GM12878 (cell line): ENCODE measurements at places on chromosomes 3 and 15.

GRCh38 chr3:172702256-172702655, 8.6 kb downstream of the NCEH1 start:
- no peak for DNase-seq

DNA sequence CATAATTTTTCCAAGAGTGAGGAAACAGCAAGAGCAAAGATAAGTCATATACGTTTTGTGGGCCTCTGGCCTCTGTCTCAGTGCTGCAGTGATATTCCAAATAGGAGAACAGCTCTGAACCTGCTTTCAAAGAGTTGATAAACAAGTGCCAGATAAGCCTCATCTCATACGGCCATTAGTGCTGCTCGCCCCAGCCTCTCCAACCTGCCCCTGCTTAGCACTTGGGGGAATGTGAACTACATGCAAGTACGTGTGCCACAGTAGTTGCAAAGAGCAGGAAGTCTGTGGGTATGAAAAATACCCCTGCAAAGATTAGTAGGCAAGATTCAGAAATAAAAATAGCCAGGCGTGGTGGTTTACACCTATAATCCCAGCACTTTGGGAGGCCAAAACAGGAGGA, 14.0 kb downstream of the DAPK2 start:
- DNase-seq = no peak

GRCh38 chr3:14923476-14923875, 23.9 kb upstream of the NR2C2 start:
- no peak for DNase-seq

DNA sequence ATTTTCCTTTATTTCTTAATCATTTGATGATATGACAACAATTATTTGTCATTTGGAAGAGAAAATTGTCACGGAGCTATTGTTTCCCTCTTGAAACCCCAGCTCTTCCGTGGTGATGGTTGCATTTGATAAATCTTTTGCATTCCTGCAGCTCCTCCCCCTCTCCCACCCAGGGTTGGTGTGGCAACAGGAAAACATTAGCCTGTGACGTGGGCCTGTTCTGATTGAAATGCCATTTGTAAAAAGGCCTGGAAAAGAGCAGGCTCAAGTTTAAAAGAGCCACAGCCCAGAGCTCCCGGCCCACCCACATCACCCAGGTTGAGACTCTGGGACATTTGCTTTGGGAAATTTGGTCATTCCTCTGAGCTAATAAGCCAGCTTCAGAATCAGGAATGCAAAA, 282.5 kb downstream of the RPLP1 start:
- DNase-seq = no peak

DNA sequence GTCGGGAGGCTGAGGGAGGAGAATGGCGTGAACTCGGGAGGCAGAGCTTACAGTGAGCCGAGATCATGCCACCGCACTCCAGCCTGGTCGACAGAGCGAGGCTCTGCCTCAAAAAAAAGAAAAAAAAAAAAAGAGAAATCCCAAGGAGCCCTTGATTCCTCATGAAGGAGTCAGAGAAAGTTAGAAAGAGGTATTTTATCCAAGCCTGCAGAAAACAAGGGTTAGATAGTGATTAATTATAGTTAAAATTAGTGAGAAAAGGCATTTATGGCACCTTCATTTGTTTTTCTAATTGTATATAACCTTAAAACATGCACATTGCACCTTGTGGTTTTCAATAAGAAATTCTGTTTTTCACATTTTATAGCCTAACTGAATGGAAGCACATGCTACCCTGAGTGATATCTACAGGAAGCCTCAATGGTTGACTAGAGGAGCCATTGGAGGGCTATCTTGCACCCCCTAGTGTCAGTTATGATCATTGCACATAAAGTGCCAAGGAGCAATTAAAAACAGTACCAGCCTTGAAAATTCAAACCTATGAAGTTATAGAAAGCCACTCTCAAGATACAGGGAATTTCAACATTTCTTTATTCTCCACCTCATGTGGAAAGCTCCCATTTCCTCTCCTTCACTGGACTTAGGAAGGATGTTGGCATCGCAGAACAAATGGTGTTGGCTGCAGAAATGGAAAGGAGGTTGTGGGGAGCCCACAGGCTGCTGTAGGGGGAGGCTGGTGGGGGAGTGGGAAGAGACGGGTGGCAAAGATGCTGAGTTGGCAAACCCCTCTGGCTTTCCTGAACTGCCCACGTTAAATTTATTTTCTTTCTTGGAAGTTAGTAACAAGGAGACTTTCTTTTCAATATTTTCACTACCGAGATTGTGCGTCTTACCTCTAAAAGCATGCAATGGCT, 48.5 kb downstream of the ITGA11 start:
- no peak for DNase-seq

DNA sequence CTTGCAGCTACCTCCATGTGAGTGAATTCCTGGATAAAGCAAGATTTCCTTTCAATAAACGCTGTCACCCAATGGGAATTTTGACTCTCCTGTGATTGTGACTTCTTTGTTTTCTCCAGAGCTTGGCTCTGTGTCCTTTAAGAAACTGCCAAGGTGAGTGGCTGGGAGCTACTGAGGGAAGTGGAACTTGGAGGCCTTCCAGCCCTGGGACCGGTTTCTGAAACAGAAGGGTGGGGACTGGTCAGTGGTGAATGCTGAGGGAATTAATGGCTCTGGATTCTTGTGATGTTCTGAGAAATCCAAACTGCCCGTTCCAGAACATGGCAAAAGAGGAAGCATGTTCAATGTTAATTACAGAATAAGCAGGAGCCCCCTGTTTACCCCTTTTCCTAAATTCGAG, 41.1 kb upstream of the MYZAP start:
- no peak for DNase-seq

DNA sequence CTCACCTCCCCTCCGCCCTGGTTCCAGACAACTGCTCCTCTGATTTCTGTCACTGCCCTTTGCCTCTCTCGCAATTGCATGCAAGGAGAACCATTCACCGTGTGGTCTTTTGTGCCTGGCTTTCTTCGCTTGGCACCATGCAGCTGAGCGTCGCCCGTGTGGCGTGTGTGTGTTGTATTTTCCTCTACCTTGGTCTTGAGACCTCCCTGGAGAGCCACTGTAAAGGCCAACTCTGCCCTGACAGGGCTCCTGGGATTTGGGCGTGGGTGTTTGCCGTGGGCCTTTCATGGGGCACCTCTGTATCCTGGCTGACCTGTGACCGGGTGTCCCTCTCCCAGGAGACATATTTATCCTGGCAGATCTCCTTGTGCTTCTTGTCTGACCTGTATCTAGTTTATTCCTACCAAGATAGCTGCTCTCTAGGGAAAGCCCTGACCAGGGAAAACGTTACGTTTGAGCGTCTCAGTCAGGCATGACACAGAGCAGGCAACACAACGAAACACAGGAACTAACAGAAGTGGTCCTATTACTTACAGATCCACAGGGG, 2.0 kb upstream of the PIGZ start:
- no peak for DNase-seq

GRCh38 chr3:119530456-119530855, 29.0 kb downstream of the CD80 start:
- no peak for DNase-seq

DNA sequence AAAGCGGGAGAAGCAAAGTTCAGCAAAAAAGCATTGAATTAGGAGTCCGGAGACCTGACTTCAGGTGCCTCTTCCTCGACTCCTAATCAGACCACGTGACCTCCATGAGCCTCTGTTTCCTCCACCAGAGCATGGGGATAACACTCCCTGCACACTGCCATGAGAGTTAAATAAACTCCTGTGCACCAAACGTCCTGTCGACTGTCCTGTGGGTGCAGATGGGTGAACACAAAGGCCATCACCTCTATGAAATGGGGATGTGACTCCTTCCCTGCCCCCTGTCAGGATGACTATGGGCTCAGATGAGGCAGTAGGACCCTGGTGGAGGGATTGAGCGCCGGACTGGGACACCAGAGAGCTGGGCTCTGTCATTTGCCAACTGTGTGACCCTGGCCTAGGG, 13.5 kb upstream of the TSPAN3 start:
- DNase-seq = no peak

DNA sequence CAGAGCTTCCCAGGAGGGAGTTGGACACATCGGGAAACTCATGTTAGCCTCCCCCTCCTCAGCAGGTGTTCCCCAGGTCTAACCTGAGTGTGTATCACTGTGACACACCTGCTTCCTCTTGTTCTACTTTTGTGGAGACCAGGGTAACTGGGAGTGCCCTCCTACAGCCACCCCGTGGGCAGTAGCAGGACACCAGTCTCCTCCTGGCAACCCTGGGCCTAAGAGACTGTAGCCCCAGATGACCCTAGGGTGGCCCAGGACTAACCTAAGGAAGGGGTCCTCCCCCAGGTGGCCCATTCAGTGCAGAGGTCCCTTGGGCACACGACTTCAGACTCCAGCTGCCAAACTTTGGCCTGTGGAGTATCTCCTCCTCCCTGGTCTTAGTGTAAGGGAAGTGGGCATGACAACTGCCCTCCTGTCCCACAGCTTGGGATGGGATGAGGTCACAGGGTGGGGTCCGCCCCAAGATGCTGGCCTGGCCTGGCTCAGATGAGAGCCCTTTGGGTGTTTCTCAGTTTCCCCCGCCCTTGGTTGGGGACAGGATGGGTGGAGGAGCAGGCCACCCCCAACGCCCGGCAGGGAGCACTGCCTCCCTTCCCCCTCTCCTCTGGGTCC, 4.8 kb downstream of the CSK start:
- no peak for DNase-seq

- no peak for DNase-seq
Measured at GRCh38 chr15:67738056-67738455, 87.3 kb upstream of the SKOR1 start.

DNA sequence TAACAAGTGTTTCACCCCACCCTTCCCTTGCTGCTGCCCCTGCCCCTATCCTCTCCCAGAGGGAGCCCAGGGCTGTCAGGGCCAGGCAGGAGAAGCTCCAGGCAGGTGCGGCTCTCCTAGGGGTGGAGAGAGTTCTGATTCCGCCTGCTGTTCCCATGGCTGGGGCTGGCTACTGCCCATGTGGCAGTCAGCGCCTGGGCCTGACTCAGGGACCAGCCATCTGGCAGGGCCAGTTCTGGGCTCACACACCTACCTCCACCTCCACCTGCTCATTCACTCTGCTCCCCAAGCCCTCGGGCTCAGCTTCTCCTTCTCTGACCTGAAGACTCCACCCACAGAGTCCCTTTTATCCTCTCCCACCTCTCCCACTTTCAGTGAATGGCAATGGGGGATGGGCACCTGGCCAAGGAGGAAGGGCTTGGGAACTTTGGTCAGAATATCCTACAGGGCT, 23.4 kb downstream of the AMOTL2 start:
- no peak for DNase-seq

- DNase-seq = no peak
Measured at GRCh38 chr3:129305592-129306091, 27.0 kb downstream of the HMCES start.

DNA sequence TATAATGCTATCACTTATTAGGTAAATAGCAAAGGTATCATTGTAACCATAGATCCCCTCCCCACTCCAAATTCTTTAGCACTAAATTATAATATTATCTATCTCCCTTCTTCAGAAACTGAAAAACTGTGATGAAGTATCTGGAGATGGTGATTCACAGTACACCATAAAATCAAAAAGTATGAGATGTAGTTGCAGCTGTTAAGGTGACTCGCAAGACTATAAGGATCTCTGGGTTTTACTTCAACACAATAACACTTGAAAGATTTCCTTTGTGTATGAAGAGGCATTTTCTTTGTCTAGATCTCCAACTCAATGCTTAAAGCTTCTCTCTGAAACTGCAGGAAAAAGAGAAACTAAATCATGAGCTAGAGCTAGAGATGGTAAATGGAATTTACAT, 46.9 kb downstream of the IFT57 start:
- no peak for DNase-seq

DNA sequence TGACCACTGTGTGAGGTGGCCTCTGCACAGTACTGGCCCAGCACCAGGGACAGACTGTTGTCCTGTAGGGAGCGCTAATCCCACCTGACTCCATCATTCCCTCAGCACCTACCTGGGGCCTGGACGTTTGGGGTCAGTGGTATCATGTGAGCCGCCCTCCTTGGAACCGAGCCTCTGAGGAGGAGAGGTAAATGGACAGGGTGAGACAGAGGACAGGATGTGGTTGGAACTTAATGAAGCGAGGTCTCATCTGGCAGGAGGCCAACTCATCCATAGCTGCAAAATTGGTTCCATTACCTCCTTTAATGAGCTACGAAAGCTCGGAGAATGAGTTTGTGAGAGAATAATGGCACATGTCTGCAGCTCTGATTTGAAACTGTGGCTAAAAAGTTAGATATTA, 13.9 kb downstream of the MAPKAPK3 start:
- no peak for DNase-seq

- no peak for DNase-seq
Measured at GRCh38 chr3:130916507-130917167, 22.8 kb downstream of the ATP2C1 start.
